ENCODE measurements at places on chromosomes 13 and 19.

- no peak for DNase-seq
These were observed 4.1 kb downstream of the SOX21 start for GRCh38 chr13:94708031-94708859.

- DNase-seq, result peak; percentile 22
These were observed 3.3 kb upstream of the CEACAM7 start for GRCh38 chr19:41691268-41691970.

DNA sequence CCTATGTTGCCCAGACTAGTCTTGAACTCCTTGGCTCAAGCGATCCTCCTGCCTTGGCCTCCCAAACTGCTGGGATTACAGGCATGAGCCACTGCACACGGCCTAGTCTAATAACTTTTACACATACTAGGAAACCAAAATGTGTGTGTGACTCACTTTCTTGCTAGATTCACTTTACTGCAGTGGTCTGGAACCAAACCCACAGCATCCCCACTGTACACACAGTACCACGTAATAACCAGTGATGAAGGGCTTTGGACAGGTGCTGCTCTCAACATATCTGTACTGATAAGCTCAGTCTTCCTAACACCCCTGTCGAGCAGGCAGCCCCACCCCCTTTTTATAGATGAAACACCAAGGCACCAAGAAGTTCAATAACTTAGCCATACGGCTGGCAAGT, 5.1 kb downstream of the DNMT1 start:
- DNase-seq, result no peak

DNA sequence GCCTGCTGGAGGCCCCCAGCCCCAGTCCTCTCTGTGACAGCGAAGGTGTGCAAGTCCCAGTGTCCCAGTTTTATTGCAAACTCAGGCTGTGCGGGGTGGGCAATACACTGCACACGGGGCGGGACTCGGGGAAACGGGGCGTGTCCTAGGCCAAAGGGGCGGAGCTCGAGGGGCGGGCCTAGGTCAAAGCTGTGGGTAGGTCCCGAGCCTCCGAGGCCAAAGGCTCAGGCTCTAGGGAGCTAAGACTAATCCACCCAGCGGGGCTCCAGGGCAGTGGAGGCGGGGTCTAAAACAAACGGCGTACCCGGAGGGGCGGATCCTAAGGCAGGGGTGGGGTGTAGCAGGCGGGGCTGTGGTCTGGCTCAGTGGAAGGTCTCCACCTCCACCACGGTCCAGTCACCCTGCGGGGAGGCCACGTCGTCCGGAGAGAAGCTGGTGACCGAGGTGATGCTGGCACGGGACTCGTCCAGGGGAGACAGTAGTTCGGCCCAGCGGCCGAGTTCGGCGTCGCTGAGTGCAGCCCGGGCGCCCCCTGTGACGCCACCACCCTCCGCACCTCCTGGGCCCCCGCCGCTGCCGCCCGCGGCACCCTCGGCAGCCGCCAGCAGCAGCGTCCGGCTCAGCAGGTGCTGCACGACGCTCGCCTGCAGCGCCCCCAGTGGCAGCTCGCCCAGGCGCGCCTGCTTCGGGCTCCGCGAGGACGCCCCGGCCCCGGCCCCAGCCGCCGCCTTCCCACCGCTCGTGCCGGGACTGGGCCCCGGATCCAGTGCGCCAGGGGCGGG, 5.3 kb downstream of the PRR36 start:
- DNase-seq, result peak; percentile 86

DNA sequence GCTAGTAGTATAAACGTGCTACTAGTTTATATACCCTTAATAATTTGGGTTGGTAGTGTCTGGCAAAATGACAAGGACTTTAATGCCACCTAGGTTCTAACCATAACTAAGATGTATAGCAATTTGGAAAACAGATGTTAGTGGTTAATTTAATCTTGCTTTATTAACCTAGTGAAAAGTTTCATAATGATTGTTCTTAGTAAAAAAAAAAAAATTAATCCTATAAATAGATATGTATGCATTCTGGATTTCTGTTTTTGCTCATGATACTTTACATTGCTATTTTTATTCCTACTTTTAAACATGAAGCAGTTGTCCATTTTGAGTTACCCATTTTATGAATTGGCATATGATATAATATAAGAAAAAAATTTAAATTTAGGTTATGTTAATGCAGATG, 36.3 kb downstream of the DGKH start:
- DNase-seq, result no peak

DNA sequence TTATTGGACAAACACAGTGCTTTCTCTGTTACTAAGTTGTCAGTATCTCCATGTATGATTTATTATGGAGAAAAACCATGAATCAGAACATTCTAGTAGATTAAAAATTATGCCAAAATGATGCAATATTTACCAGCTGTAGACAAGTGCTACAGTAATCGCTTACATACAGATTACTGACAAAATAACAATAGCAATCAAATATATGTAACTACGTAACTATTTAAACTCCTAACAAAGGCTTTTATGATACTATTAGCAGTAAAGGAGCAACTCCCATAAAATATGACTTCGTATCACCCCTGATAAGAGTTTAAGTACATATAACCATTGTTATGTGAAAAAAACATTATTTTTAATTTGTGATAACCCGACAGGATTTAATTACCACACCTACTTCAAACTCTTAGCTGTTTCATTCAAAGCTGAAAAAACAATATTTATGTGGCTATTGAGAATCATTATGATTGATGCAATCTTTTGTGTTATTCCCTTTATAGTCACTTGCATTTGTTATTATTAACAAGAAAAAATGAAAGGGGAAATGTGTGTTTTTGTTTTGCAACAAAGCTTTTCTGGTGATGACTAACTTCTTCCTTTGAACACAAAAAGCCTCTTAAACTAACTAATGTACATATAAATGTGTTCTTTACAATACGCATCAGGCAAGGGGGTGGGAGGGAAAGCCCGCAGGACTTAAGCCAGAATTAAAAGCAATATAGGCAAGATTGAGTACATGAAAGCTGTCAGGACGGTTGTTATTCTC, 147.4 kb downstream of the ABCC4 start:
- no peak for DNase-seq

All from stimulated activated CD4-positive, alpha-beta T cell treated with anti-CD3 and anti-CD28 coated beads, Interleukin-4, amount 100 ng/mL, for 1 hour (primary cell).